ENCODE measurements at places on chromosomes 4 and X. TPM values are rescaled to one million over a fixed set of nuclear protein-coding genes. Genes with fewer than 3 reads are reported as not detected.

The ITIH6 gene
- total RNA-seq, result 0.03 TPM

GRCh38 chrX:49704691-49705404 is 9.1 kb upstream of the PAGE1 start:
- no peaks in the 10 kb centered on the region for H3K27me3 ChIP-seq
- H3K4me3 ChIP-seq, result no peak overlapping the region
- H3K4me1 ChIP-seq, result no peaks in the 10 kb centered on the region
- no peak overlapping the region for H3K27ac ChIP-seq
- no peak for DNase-seq

GRCh38 chrX:115642895-115643530 is 82.0 kb downstream of the PLS3 start:
- peak overlapping the region; percentile 73 for H3K27ac ChIP-seq
- peaks cover 15% of the 10 kb centered on the region for H3K4me1 ChIP-seq
- H3K27me3 ChIP-seq, result no peaks in the 10 kb centered on the region
- no peaks in the 10 kb centered on the region for H3K36me3 ChIP-seq
- DNase-seq, result peak; percentile 44

DNA sequence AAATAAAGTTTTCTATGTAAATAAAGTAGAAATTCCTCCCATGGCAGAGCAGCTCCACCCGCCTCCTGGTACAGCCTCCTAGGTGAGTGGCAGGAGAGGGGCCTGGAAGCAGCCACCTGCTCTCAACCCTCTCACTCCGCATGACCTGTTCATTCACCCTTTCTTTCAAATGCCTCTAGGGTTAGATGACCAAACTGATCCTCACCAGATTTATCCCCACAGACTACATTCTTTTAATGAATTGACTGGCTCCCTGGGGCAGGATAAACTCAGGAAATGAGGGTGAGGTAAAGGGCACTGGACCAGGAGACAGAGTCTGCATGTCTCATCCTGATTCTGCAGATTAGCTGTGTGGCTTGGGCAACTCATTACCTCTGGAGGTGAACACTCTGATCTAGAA is 32.6 kb upstream of the NKX6-1 start:
- no peak overlapping the region for H3K4me3 ChIP-seq
- no peaks in the 10 kb centered on the region for H3K27me3 ChIP-seq
- peak; percentile 30 for DNase-seq
- H3K4me1 ChIP-seq, result no peaks in the 10 kb centered on the region

DNA sequence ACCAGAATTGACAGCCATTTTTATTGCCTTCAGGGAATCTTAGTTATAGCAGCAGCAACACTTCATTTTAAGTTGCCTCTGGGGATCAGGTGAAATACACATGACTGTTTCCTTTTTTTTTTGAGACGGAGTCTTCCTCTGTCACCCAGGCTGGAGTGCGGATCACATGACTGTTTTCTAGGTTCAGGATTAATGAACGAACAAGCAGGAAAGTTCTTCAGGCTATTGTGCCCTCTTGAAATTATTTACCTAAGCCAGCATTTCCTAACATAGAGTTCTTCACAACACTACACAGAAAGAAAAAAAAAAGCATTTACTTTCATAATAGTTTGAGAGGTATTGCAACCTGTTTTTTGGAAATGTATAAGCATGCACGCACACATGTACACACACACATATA is 2032.8 kb downstream of the PCDH7 start:
- DNase-seq, result no peak
- H3K4me3 ChIP-seq, result no peak overlapping the region
- no peaks in the 10 kb centered on the region for H3K4me1 ChIP-seq
- H3K27me3 ChIP-seq, result no peaks in the 10 kb centered on the region
- H3K27ac ChIP-seq, result no peak overlapping the region

- no peaks in the 10 kb centered on the region for H3K36me3 ChIP-seq
- no peak overlapping the region for H3K27ac ChIP-seq
These were observed 49.7 kb downstream of the RASL11B start for GRCh38 chr4:52911684-52912294.

The VCX3A gene
- total RNA-seq, result 1.0 TPM

DNA sequence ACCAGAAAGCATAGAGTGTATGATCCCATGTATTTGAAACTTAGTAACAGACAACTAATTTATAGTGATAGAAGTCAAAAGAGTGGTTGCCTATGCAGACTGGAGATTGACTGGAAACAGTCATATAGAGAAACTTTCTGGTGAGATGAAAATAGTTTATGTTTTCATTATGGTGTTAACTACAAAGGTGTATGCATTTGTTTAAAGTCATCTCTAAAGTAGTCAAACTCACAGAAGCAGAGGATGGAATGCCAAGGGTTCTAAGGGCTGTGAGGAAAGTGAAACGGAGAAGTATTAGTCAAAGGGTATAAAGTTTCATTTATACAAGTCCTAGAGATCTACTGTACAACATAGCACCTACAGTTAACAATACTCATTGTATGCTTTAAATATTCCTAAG is 45.8 kb downstream of the ENOX2 start:
- peaks cover 4% of the 10 kb centered on the region for H3K36me3 ChIP-seq
- H3K27ac ChIP-seq, result no peak overlapping the region
- H3K4me1 ChIP-seq, result peaks cover 5% of the 10 kb centered on the region
- H3K27me3 ChIP-seq, result no peaks in the 10 kb centered on the region
- no peak for DNase-seq

GRCh38 chr4:46073778-46074177 is 50.1 kb downstream of the GABRG1 start:
- no peak overlapping the region for H3K4me3 ChIP-seq
- no peaks in the 10 kb centered on the region for H3K27me3 ChIP-seq
- no peaks in the 10 kb centered on the region for H3K4me1 ChIP-seq
- no peaks in the 10 kb centered on the region for H3K36me3 ChIP-seq
- H3K27ac ChIP-seq, result no peak overlapping the region

- H3K4me1 ChIP-seq, result no peaks in the 10 kb centered on the region
- no peak for DNase-seq
- no peaks in the 10 kb centered on the region for H3K36me3 ChIP-seq
- no peak overlapping the region for H3K27ac ChIP-seq
These were observed 66.8 kb upstream of the LSM6 start for GRCh38 chr4:146108756-146109155.

The GDPD2 gene
- total RNA-seq, result 1.3 TPM

GRCh38 chr4:125547836-125548235 is 233.1 kb downstream of the FAT4 start:
- no peak overlapping the region for H3K27ac ChIP-seq
- no peaks in the 10 kb centered on the region for H3K36me3 ChIP-seq
- no peak for DNase-seq
- no peaks in the 10 kb centered on the region for H3K4me1 ChIP-seq

Measured in neural progenitor cell (in vitro differentiated cells).